Left cardiac atrium (tissue), 4 donors: ENCODE measurements at places on chromosomes 7 and 10. TPM values are rescaled to one million over a fixed set of nuclear protein-coding genes. Genes with fewer than 3 reads are reported as not detected.

The PRSS2 gene
- total RNA-seq = not detected

GRCh38 chr10:85651497-85651882 lies 715.1 kb downstream of the GRID1 start:
- DNase-seq = no peak

GRCh38 chr10:120948889-120949608 lies 97.9 kb downstream of the WDR11 start:
- peak; percentile 79 for DNase-seq

GRCh38 chr7:156497776-156498509 lies 142.6 kb upstream of the RNF32 start:
- no peak for DNase-seq

DNA sequence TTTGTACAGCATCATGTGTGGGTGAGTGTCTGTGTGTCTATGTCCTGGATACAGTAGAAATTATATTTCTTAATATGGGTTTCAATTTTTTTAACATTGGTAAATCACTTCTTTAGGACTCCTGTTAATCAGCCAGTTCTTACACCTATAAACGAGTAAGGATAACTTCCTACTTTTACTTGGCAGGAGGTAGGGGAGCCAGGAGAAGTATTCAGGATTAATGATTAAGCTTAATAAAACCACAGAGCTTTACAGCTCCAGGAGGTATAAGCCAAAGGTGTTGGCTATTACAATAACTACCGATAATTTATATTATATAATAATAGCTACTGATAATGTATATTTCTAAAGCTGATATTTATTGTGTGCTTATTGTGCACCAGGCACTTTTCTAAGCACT lies 1.7 kb upstream of the FAM3C start:
- no peak for DNase-seq

GRCh38 chr10:62707810-62708209 lies 96.7 kb upstream of the ADO start:
- no peak for DNase-seq

The FAS gene
- total RNA-seq = 6.6 TPM

- DNase-seq = no peak
Measured at GRCh38 chr7:32583791-32584190, 88.5 kb downstream of the AVL9 start.

DNA sequence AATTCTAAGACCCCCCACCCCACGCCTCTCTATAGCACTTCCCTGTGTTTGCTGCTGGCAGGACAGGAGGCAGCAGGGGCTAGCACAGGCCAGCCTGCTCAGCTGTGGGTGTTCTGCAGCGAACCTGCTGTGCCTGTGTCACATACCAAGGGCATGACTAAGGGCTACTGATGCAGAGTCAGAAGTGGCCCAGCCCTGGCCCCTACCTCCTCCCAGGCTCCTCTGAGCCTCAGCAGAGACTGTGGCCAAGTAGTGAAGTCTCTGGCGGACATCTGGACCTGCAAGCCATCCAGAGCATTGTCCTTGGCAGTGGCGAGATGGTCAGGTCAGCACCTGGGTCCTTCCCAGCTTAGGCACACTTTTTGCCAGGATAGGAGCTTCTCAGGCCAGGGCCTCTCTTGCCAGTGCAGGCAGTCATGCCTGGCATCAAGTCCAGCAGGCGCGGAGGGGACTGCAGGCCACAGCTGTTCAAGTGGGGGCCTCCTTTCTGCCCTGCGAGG lies 116.3 kb upstream of the RET start:
- DNase-seq = no peak

DNA sequence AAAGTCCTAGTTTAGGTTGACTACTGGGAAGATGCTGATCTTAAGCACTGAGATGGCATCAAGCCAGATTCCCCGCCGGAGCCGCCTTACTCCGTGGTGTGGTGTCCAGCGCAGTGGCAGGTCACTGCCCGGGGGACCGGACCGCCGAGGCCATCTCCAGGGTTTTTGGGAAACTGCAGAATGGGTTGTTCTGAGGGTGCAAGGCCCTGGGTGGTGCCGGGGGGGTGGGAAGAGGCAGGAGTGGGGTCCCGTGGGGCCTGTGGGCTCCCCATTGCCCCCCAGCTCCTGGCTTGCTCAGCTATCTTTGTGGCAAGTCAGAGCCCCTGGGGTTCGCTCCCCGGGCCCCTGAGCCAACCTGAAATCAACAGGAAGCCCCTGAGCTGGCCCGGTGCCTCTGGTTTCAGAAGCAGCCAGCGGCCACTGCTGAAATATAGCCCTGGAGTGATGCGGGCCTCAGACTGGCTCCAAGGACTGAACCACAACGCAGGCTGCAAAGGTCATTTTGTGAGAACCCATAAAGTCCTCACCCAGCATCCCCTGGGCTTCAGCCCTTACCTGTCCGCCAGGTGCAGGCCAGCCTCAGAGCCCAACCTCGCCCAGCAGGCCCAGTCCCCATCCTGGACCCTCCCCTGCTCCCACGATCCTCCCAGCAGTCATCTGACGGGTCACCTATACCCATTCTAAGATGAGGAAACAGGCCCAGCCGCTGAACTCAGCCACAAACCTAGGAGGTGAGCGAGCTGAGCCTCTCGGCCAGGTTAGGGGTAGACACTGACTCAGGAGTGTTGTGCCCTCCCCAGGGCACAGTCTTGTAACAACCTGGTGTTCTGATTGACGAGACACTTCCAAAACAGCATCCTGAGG lies 102.7 kb downstream of the PDGFA start:
- DNase-seq = no peak

DNA sequence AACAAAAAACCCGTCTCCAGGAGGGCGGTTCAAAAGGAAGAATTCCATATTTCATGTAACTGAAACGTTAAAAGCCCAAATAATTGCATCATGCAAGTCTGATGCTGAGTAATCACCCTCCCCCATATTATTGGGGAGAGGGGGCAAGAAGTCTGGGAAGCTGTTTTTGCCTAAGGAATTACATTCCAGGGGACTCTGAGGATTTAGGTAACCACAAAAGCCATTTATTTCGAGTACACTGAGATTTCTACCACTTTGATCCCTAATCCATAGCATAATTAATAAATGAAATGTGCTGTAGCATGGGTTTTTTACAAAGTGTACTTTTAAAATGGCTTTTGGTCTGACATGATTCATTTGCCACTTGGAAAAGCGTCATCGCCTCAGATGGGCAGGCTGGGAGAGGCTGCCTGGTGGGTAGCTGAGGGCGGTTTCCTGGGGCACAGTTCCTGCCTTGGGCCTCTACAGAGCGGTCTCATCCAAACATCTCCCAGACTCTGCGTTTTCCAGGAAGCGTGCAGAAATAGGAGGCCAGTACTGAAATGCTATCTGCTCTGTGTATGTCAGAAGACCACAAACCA lies 106.5 kb downstream of the TCF7L2 start:
- DNase-seq = no peak
